ENCODE measurements at places on chromosomes 16 and 17. TPM values are rescaled to one million over a fixed set of nuclear protein-coding genes. Genes with fewer than 3 reads are reported as not detected.
A peak's percentile ranks its signal among the peaks of the same experiment; 100 is the strongest.

GRCh38 chr17:21242780-21243515, 10.3 kb downstream of the NATD1 start:
- no peak for DNase-seq

DNA sequence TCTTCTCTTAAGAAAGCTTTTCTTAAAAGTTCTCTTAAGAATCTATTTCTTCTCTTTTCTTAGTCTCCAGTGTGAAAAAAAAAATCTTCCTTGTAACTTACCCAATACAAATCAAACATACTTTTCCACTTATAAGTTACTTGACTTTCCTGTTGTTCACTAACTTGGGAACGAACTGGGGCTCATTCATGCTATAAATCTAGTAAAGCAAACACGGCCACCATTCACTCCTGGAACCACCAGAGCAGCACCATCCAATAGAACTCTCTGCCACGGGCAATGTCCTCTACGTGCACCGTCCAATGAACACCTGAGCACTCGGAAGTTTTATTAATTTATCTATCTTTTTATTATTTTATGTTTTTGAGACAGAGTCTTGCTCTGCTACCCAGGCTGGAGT, 20.8 kb downstream of the SRP68 start:
- no peak for DNase-seq

Gene NOB1
- total RNA-seq = 21.0 TPM

DNA sequence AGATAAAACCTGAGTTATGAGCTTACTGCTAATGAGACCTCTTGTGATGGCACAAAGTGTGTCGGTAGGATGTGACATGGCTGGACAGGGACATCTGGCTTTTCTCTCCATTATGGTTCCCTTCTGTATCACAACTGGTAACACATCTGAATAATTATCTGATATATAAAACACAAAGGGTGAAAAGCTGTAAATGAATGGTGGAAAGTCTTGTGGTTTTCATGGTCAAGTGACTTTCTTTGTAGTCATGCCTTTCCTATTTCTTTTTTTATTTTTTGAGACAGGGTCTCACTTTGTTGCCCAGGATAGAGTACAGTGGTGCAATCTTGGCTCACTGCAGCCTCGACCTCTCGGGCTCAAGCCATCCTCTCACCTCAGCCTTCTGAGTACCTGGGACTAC, 35.3 kb upstream of the ZFHX3 start:
- DNase-seq = no peak

DNA sequence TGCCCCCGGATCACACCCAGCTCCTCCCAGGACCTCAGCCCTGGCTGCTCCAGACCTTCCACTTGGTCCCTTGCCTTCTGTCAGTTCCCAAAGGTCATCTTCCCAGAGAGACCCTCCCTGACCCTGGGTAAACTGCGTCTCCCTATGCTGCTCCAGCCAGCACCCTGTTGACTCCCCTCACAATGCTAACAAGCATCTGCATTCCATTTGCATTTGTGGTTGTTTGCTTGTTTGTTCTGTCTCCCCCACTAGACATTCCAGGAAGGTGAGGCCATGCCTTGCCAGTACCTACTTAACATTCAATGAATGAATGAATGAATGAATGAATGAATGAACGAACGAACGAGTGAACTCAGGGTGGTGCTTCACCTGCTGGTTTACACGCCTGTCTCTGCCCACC, 171.2 kb downstream of the WSCD1 start:
- DNase-seq = no peak

Gene IL17C
- total RNA-seq = not detected

DNA sequence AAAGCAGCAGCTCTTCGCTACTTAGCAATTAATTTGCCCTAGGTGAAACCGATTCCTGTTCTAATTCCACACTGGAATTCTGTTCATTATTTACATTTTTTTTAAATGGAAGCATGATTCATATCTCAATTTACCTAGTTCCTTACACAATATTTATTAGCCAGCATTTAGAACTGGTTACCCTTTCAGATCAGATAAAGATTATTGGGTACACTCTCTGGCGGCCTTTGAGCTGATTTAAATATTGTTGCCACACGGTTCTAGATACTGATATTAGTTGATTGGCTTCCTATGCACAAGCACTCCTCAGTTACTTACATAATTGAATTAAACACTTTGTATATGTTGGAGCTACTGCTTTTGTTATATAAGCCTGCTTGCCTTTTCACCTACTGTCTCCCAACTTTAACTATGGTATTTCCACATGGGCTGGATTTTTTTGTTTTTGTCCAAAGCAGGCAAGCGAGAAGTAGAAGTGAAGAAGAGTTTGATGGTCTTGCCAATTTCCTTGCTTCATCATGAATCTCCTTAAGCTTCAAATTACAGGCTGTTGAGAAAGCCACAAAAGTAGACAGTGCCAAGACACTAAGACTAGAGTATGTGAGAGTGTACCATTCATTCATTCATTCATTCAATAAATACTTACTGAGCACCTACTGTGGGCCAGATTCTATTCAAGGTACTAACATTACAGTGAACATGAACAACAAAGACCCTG, 3.9 kb upstream of the ALDH3A2 start:
- no peak for DNase-seq

DNA sequence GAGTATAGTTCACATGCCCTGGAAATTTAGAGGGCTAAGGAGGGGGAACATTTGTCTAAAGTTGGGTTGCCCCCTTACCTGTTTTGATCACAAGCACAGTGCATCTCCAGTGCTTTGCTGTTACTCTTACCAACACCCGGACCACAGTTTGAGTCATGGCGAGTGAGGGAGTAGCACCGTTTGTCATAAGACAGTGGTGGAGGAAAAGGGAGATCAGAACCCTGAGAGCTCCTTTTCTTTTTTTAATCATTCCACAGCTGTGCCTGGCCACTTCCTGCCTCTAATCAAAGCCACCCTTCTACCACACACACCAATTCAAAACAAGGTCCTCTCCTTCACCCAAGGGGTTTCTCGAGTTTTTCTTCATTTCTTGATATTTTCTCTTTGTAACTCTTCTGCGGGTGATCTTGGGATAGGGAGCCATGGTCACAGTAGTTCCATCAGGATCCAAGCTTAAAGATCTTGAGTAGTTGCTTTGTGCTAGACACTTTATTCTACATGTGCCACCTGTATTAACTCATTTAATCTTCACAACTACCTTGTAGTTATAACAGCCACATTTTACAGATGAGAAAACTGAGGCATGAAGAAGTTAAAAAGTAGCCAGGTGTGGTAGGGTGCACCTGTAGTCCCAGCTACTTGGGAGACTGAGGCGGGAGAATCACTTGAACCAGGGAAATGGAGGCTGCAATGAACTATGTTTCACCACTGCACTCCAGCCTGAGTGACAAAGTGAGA, 5.0 kb upstream of the MYL4 start:
- peak; percentile 45 for DNase-seq

- DNase-seq = no peak
These were observed 71.5 kb upstream of the RCVRN start for GRCh38 chr17:9976283-9977179.

DNA sequence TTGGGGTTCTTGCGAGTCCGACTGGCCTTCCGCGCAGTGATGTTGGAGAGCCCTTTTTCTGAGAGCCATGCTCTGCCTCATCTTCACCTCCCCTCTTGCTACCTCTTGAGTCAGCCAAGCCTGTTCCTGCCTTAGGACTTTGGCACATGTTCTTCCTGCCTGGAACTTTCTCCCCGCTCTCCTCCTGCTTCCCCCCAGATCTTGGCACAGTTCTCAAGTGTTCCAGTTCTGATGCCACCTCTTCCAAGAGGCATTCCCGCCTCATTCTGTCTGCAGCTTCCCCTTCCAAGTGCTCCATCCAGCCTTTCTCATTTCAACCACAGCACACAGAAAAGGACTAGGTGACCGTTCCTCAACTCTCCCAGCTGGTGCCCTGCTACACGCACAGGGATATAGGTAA, 7.7 kb downstream of the AKAP1 start:
- no peak for DNase-seq

Gene LRRC75A
- total RNA-seq = 7.4 TPM

Gene CACNG5
- total RNA-seq = not detected

DNA sequence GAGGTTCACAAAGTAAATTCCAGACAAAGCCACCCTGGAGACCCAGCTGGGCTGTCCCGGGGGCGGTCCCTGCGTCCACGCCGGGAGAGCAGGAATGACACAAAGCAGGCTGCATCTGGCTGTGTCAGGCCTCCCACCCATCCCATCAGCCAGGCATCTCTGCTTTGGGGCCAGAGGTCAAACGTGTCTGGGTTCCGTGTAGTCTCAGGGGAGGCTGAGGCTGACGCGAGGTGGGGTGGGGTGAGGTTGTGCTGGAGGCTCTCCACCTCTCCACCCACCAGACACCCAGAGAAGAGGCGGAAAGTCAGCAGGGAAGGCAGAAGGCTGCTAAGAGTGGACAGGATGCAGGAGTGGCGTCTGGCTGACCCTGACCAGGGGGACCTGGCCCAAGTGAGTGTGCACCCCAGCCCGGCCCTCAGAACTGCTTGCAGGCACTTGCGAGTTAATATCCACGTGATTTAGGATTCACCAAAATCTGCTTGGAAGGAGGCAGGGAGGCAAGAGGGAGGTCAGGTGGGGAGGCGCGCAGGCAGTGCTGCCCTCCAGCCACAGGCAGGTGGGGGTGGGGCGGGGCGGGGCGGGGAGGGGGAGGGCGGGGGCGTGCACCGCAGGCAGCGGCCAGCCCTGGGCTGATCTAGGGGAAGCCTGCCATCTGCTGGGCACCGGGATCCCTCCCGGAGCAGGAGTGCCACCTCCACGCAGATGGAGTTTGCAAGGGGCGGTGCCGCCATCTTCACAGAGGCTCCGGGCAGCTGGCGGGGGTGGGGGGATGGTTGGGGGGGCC, 44.3 kb downstream of the TBC1D16 start:
- DNase-seq = peak; percentile 75

GRCh38 chr17:74618451-74618850, 5.1 kb downstream of the CD300E start:
- no peak for DNase-seq

- DNase-seq = no peak
These were observed 101.7 kb downstream of the VAT1L start for GRCh38 chr16:77890075-77890474.

DNA sequence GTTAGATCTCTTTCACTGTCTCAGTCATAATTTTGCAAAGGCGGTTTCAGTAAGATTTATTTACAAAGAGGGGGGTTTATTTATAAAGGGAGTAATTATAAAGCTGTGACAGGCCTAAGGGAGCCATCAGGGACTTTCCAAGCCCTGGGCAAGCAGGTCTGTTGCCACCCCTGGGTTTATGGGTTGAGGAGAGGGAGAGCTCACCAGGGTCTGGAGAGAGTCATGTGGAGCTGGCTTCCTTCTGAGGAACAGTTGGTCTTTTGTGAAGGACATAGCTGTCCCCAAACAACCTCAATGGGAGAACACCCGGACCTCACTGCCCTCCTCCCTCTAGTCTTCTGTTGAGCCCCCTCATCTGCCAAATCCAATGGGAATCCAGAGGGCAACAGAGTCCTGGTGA, 9.8 kb downstream of the ITGAM start:
- no peak for DNase-seq

Gene PDXDC1
- 89.8 TPM for total RNA-seq

GRCh38 chr16:16780588-16780987, 401.6 kb downstream of the NPIPA7 start:
- DNase-seq = no peak

GRCh38 chr16:23258919-23259237, 43.2 kb upstream of the SCNN1B start:
- no peak for DNase-seq

- peak; percentile 55 for DNase-seq
These were observed 26.4 kb downstream of the LDAF1 start for GRCh38 chr16:21184834-21185233.

DNA sequence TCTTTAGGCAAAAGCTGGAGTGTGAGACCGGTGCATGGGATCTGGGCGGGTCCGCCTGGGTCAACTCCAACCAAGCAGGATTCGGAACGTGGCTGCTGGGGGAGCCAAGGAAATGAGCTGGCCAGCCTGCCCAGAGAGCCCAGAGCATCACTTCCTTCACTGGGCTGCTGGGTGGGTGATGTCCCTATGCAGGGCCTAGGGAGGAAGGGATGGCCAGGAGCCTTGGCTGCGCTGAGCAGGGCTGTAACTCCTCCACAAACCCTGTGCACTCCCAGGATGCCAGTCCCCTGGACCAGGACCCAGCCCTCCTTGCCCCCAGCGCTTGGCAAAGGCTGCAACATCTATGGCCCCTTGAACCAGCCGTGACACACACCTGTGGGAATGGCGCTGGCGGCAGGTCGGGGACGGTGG, 138.4 kb downstream of the RAB11FIP4 start:
- no peak for DNase-seq

GRCh38 chr16:23509441-23509754, 896 bp downstream of the GGA2 start:
- no peak for DNase-seq

GRCh38 chr17:55416000-55416399, 5.6 kb downstream of the MMD start:
- DNase-seq = no peak

DNA sequence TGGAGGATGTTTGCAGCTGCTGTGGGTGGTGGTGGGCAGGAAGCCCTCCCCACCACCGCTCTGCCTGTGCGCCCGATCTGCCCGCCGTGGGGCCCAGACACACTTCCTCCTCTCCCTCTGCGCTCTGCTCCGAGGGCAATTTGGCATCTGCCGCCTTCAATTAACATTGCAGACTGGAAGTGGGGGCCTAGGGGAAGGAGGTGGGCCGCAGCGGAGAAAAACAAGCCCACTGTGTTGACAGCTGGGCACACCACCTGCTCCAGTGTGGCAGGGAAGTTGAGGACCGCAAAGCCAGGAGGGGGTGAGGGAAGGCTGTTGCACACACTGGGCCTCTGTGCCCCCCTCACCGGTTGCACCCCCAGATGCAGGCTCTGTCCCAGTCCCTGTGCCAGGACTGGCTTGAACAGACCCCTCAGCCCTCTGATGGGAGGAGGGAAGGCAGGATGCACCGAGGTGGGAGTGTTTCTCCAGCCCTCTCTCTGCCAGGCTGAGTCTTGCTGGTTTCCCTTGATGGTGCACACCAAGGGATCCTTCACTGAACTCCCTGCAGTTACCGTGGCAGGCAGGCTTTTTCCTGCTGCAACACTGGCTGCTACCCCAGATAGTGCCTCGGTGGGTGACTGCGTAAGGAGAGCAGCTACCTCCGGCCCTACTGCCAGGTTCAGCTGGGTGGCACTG, 72.8 kb upstream of the MED9 start:
- DNase-seq = no peak

Gene CCNF
- total RNA-seq = 54.5 TPM

DNA sequence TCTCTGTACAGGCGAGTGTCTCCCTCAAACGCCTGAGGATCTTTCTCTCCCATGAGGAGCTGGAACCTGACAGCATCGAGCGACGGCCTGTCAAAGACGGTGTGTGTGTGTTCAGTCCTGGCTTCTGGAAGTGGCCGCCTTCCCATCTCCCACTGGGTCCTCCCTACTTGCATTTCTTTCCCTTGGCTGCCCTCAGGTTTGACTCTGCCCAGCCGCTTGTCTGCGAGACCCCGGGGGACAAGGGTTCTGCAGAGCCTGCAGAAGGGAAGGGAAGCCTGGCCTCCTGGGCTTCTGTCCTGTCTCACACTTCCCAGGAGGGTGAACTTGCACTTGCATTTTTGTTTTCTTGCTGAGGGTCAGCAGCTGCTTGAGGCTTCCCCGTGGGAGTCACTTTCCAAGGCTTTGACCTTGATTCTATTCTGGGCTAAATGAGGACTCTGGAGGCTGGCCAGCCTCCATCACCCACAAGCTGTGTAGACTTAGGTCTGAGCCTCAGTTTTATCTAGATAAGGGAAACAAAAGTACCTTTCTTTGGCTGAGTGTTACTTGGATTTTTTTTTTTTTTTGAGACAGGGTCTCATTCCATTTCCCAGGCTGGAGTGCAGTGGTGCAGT, 122.3 kb downstream of the ABCC1 start:
- peak; percentile 48 for DNase-seq

Data from A172 (cell line).